ENCODE measurements at places on chromosomes 16 and 17.

DNA sequence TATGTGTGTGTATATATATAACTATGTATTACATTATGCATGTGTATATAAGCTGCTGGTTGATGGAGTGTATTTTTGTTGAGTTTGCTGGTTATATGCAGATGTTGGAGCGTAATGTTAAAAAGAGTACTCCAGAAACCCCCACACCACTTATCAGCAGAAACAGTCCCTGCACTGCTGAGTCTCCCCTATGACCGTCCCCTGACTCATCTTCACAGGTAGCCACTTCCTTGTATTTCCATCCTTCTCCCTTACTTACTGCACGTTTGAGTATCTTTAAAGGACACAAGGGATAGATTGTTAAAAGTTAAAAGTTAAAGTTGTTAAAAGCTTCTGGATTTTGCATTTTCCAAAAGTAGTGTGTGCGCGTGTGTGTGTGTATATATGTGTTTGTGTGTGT is 853.9 kb upstream of the EEF2KMT start:
- no peak for DNase-seq

- DNase-seq, result no peak
Measured at GRCh38 chr17:37187262-37187661, 188.5 kb upstream of the C17orf78 start.

GRCh38 chr17:8629371-8630226 is 926 bp downstream of the MYH10 start:
- no peak for DNase-seq

GRCh38 chr16:76193906-76194615 is 83.1 kb upstream of the CNTNAP4 start:
- no peak for DNase-seq

DNA sequence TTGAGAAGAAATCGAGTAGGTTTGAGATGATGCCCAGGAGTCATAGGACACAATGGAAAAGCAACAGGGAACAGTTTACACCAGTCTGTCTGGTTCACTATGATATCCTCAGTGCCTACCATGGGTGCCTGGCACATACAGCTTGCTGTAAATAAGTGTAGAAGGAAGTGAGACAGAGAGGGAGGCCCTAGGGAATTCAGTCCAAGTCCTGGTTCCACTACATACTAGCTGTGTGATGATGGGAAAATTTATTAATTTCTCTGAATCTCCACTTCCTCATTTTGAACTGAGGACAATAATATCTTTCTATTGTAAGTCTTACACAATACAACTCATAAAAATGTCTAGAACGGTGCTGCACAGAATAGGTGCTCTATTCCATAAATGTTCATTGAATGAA is 53.3 kb upstream of the LYRM9 start:
- no peak for DNase-seq

DNA sequence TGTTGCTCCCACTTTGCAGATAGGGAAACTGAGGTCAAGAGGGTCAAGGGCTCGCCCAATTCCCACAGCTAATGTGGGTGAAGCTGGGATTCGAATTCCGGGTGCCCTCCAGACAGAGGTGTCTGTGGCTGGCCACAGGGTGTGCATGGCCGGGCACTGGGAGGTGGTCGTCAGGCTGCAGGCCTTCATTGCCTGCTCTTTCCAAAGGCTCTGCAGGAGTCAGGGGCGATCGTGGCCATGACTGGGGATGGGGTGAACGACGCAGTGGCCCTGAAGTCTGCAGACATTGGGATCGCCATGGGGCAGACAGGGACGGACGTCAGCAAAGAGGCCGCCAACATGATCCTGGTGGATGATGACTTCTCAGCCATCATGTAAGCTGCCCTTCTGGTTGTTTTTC is 49.8 kb downstream of the MEAK7 start:
- DNase-seq, result no peak

- DNase-seq, result no peak
Measured at GRCh38 chr17:42975265-42975664, 4.6 kb downstream of the PTGES3L start.

GRCh38 chr16:52450916-52451315 is 96.0 kb downstream of the TOX3 start:
- DNase-seq, result no peak

DNA sequence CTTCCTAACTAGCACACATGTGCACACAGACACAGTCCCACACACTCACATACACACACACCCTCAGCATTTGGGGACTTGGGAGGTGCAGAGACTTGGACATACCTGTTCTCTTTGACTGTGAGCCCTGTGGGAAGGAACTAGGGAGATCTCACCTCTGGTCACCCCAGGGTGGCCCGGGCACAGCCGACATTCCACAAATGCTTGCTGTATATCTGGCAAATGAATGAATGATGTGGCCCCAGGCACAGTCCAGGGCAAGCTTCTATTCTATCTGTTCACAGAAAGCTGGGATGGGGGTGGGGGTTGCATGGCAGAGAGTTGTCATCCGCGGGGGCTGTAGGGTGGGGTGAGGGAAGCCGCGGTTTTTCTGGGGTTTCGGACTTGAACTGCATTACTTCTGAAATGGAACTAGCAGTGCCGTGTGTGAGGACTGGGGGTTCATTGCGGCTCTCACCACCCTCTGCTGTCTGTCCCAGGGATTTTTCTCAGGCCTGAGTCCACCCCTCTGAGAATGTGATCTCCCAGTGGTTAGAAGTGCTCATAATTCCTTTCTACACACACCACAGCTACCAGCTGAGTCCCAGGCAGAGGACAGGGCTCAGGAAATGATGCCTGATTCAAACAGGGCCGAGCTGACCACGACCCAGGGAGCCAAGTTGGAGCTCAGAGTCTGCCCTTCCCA is 3.3 kb upstream of the RIPOR1 start:
- no peak for DNase-seq

GRCh38 chr17:63487014-63487339 is 10.1 kb downstream of the ACE start:
- DNase-seq, result no peak

DNA sequence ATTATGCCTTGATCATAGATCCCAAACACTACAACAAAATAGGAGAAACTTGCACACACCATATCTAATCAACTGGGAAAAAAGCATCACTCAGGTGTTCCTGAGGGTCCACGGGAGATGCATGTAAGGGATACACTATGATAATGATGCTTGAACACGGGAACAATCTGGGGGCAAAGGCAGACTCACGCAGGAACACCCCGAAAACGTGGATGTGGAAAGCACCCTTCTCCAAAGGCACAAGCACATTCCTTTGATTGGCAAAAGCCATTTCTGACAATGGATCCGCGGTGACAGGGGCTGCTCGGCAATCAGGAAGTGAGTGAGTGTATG is 1.3 kb downstream of the ZNF652 start:
- no peak for DNase-seq

DNA sequence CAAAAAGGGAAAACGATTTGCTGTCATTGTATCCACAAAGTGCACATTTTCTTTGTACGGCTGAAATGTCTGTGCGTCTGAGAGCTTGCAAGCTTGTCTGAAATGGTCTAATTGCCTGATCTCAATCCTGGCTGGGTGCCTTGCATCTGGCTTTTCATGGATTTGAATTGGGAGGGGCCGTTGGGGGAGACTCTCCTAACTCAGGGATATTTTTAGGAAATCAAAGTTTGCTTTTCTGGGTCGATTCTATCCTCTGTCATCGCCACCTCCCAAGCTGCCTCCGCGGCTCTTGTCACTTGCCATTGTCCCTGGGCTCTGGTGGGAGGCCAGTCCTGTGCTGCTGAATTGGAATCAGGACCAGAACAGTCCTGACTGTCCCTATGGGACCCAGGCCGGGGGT is 33.3 kb upstream of the MGAT5B start:
- no peak for DNase-seq

GRCh38 chr16:56941092-56941491 is 9.2 kb downstream of the HERPUD1 start:
- DNase-seq, result no peak

DNA sequence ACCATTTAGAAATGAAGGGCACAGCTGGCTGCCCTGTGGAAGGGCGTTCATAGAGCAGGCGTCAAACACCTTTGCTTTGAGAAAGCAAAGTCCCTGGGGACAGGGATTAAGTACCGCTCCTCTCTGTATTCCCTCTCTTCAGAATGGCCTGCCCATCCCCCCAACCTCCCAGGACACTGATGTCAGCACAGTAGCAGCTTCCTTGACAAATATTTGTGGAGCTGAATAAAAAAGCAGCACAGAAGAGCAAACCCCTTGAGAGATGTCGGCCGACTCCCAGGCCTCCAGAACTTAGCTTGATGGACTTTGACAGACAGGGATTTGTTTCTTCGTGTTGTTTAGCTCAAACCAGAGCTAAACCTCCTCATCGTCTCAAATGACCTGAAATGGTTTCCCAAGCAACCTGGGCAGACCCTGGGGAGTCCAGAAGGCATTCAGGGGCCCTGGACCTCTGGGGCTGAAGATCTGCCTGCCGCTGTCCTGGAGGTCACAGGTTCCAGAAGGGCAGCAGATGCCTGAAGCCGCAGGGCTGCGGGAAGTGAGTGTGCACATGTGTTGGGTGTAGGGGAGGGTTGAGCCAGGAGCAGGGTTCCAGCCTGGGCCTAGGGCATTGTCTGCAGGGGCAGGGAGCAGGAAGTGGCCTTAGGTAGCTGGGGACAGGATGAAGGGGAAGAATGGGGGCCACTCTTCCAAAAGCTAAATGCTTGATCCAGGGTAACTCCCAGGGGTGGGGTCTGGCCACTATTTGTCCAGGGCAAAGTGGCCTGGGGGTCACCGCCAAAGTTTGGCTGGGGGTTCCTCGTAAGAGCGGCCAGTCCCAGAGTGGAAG is 42.3 kb upstream of the NKD1 start:
- DNase-seq, result peak; percentile 86

- no peak for DNase-seq
Measured at GRCh38 chr16:82660075-82660645, 33.4 kb downstream of the CDH13 start.

DNA sequence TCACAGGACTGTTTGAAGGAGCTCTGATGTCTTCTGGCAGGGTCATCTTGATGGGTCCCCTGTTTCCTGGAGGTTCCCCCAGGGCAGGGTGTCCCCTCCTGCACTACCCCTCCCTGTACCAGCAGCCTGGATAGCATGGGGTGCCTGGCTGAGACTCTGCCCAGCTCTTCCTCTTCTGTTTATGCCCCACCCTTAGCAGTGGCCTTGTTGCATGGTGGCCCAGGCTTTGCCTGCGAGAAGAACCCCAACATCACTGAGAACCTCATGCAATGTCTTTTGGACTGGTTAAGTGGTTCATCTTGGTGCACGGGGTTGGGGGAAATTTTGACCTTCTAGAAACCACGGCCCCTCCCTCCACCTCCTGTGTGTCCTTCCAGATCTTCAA is 121.8 kb downstream of the IRX3 start:
- DNase-seq, result no peak

- no peak for DNase-seq
Measured at GRCh38 chr17:72308744-72309385, 188.0 kb downstream of the SOX9 start.

DNA sequence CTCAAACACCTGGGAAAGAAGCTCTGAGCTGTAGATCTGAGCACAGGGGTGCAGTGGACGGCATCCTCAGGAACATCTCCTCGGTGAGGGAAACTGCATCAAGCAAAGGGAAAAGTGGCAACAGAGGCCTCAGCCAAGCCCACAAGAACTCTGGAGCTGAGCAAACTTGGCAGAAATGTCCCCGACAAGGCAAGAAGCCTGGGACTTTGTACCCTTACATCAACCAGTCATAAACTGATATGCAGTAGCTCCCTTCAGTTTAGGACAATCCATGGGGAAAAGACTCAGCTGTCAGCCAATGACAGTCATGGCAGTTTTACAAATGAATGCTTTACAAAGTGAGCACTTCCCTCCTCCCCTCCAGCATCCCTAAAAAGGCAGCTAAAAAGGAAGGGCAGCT is 210.0 kb upstream of the DYNLRB2 start:
- no peak for DNase-seq

DNA sequence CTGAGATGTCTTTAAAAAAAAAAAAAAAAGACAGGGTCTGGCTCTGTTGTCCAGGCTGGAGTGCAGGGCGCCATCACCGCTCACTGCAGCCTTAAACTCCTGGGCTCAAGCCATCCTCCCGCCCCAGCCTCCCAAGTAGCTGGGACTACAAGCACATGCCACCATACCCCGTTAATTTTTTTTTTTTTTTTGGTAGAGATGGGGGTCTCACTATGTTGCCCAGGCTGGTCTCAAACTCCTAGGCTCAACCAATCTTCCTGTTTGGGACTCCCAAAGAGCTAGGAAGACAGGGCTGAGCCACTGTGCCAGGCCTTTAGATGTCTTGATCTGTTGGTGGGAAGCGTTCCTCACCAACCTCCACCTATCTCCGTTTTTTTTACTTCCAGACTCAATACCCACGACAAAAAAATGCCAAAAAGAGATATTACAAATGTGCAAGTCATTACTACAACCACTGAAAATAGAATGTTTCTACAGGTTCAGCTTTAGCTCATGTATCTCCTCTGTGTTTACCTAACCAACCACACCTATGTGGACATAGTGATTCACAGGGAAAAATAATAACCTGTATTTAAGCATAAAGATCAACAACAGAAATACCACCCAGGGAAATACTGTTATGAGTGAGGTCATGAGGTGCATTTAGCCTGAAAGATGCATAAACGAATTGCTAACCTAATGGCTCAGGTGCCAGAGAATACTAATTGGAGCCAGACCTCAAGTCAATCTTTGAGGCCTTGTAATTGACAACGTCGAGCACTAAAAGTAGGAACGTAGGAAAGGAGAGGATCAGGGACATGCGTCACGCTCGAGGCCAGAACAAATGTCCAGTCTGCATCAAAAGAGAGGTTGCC is 22.6 kb downstream of the NACA2 start:
- no peak for DNase-seq

- no peak for DNase-seq
Measured at GRCh38 chr16:85422632-85423550, 190.2 kb upstream of the GSE1 start.

- no peak for DNase-seq
Measured at GRCh38 chr17:49523706-49524472, 28.8 kb downstream of the NGFR start.

- no peak for DNase-seq
Measured at GRCh38 chr16:12120217-12120981, 143.9 kb downstream of the SNX29 start.

GRCh38 chr16:17414421-17414820 is 56.3 kb downstream of the XYLT1 start:
- no peak for DNase-seq

DNA sequence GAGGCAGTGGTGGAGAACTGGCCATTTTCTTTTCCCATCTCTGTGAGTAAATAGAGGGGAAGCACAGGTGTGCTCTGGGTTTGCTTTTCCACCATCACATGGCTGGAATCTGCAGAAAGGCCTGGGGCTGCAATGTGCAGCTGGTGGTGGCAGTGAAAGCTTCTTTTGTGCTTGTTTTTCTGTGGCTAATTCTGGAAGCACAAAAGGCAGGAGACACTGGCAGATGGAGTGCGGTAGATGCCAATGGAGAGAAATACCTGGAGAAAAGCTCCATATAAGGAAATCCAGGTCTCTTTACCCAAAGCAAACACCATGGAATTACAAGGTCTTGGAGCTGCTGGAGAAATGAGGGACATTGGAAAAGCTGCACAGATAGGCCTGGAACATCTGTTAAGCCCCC is 146.9 kb downstream of the HAPSTR1 start:
- DNase-seq, result no peak

All from NCI-H524 treated with DMSO at 0.1 percent for 48 hours (cell line).